C1 segment of cervical spinal cord (tissue), 14 donors: ENCODE measurements at places on chromosomes 1 and 21.

DNA sequence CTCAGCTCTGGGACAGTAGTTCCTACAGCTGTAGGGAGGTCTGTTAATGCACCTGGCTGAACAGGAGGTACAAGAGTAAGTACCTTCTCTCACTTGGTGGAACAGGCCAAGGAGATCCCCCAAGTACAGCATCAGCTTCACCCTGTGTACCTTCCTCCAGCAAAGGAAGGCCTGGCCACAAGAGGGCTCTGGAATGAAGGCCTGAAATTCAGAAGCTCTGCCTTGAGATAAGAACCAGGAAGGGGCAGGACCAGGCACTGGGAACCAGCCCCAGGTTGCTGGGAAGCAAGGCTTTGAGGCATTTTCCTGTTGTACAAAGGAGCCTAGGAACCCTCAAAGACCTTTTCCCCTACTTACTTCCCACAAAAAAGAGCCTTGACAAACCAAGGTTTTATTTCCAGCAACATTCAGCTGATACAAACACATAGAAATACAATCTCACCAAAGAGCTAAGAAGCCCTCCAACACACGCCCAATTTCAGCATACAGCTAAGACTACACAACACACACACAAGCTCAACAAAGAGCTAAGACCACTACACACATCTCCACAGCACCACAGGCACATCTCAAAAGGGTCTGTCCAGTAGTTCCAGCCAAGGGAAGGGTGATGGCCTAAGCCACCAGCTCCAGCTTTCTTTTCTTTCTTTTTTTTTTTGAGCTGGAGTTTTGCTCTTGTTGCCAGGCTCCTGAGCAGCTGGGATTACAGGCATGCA, 23.5 kb downstream of the F11R start:
- no peak for DNase-seq

- no peak for DNase-seq
These were observed 58.0 kb downstream of the NPHP4 start for GRCh38 chr1:5934058-5934884.

DNA sequence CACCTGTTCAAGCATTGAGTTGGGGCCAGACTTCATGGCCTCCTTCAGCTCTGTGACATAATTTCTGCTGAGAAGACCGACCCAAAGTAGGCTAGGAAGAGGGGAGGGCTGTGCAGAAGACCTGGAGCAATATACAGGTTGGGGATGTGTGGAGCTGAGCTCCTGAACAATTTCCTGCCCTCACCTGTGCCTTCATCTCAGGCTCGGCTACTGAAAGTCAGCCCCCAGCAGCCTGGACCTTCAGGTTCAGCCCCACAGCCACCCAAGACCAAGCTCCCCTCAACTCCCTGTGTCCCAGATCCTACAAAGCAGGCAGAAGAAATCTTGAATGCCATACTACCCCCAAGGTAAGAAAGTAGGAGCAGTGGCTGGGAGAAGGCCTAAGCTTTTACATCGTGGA, 662 bp downstream of the DNALI1 start:
- DNase-seq: no peak

DNA sequence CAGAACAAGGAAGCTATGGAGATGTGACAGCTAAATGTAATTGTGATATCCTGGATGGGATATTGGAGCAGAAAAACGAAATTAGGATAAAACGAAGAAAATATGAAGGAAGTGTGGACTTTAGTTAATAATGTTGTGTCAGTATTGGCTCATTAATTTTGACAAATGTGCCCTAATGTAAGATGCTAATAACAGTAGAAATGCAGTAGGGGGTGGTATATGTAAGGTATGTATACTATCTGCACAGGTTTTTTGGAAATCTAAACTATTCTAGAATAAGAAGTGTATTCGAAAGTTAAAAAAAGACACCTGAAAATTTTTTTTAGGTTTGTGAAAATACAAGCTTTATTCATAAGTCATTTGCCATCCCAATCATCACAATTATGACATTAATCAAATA, 421.4 kb upstream of the B3GALT2 start:
- DNase-seq: no peak
